ENCODE measurements at places on chromosomes 12 and 14. TPM values are rescaled to one million over a fixed set of nuclear protein-coding genes. Genes with fewer than 3 reads are reported as not detected.

Gene DNAJC22
- total RNA-seq = 0.92 TPM

Gene CLEC2B
- 2.1 TPM for total RNA-seq

Gene MOK
- total RNA-seq = 39.9 TPM

Gene C12orf50
- total RNA-seq = 0.23 TPM

Gene POTEM
- not detected for total RNA-seq

Gene STAC3
- 1.4 TPM for total RNA-seq

Gene NINJ2
- 1.8 TPM for total RNA-seq

Gene LRRIQ1
- total RNA-seq = 25.1 TPM

Gene PRR4
- total RNA-seq = 6.0 TPM

Gene KRT78
- total RNA-seq = not detected

Gene RPAP3
- total RNA-seq = 36.7 TPM

Gene KRT73
- total RNA-seq = not detected

Gene SPX
- 2.3 TPM for total RNA-seq

Gene SLC35F4
- 7.6 TPM for total RNA-seq

Gene ENDOU
- total RNA-seq = not detected

Gene KLRF1
- total RNA-seq = 0.46 TPM

Gene LRP1-AS
- not detected for total RNA-seq

Gene CDKN3
- total RNA-seq = 10.8 TPM

Gene PMCH
- 109 TPM for total RNA-seq

Gene KITLG
- 378 TPM for total RNA-seq

Gene BMP4
- 3.0 TPM for total RNA-seq

Data from diencephalon (tissue), 1 donor.